ENCODE measurements at places on chromosomes 3 and 15.
A peak's percentile ranks its signal among the peaks of the same experiment; 100 is the strongest.

- DNase-seq, result no peak
Observed at GRCh38 chr3:113436809-113437208, 4.5 kb downstream of the CFAP44 start.

- DNase-seq, result no peak
Observed at GRCh38 chr3:172061724-172062184, 22.4 kb downstream of the FNDC3B start.

DNA sequence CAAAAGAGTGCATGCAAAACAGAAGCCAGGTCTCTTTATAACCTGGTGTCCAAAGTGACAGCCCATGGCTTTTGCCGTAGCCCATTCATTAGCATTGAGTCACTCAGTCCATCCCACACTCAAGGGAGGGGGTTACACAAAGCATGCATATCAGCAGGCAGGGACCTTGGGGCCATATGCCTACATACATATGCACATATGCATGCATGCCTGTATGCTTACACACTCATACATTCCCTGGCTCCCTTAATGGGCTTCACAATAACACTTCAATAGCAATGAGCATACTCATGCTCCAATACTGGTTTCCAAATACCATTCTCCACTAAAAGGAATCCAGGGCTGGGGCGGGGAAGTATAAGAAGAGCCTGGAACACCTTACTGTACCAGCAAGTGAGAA is 22.0 kb downstream of the TRPM1 start:
- DNase-seq, result peak; percentile 68

DNA sequence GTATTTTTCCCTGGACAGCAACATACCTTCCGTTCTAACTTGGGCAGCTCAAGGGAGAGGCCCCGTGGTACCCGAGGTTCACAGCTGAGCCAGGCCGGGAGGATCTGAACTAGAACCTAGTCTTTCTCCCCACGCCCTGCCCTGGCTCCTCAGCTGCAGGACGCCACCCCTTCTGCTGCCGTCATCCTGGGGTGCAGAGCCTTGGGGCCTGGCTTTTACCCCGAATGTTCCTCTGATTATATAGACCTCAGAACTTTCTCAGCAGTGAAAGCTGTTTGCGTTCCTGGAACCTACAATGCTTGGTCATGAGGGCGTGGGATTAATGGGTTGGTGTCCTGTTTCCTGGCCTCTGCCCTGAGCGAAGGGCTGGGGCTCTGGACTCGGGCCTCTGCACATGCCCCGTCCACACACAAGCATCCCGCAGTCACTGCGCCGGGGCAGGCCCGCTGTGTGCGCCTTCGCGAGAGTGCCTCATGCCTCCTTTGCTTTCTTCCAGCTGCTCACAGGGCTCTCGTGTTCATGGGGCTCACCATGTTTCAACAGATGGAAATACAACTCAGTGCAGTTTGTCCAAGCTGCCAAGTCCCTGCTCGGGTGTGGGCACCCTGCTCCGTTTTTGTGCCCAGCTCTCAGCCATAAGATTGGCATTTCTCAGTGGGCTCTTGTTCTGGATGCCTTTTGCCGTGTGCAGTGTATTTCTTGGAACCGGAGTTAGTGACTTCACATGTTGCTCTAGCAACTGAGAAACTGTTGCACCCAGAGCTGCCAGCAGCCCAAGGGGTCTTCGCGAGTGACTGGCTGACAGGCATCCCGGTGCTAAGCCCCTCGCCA is 20.4 kb downstream of the SYNM start:
- no peak for DNase-seq

GRCh38 chr3:3594986-3595385 is 204.2 kb upstream of the LRRN1 start:
- DNase-seq, result no peak

DNA sequence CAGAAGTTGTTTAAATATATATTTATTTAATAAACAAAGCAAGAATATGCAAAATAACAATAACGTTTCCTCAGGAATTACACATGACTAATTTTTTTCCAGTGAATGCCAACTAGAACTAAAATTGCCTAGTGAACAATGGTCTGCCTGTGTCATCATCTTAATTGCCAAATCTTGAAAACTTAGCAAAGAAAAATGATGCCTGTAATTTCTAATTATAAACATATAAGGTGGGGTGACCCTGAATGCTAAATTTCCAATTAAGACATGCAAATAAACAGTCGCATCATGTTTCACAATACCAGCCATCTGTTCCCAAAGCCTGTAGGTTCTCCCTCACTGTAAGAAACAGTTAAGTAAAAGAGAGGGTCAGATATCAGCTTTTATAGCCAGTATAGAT is 67.6 kb upstream of the PLCL2 start:
- DNase-seq, result no peak

DNA sequence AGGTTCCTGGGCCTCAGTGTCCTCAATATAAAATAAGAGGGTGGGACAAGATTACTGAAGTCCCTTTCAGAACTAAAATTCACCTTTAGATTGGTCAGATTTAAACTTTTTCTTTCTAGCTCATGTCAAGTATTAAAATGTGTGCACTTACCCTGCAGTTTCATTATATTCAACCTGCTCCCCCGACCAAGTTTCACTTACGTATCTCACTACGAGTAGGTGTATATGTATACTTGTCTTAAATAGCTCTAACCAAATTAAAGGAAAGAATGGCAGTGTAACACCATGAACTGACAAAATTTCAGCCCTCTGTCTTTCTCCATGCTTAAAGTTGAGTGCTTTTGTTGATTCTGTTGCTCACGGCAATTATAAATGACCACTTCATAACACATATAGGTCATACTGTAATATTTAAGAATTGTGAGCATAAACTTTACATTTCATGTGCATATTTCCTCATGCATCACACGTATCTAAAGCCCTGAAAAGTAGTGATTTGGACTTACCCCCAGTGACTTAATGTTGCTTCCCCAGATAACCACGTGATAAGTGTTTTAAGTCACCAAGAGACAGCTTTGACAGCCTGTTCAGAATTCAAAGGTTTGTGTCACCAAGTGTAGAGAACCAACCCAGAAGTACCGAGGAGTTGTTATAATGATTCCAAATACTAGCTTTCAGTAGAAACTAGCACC is 70.0 kb downstream of the PGPEP1L start:
- no peak for DNase-seq

DNA sequence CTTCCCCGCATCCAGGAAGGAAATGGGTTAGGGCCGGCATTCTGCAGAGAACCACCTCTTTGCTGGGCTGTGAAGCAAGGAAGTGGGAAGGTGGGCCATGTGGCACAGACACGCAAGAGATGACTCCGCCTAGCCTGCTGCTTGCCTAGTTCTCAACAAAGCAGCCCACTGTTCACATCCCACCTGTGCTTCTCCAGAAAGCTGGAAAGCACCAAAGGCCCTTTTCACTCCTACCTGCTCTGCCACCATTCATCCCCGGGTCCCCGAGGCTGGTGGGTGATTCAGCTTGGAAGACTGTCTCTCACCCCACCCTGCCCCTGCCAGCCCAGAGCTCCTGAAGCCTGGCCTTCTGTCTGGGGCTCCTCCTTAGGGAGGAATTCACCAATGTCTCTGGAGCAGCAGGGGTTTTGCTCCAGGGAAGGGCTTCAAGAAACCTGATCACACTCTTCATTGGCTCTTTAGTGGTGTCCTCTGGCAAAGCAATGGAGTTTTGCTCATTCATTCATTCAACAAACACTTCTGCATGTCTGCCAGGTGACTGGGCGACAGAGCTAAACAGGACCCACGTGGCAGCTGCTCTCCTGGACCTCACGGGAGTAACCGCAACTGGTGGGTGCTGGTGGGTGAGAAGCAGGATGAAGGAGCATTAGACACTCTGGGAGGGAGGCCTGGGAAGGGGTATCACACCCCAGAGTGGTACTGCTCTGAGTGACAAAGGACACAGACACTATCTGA is 145.4 kb upstream of the TLE3 start:
- no peak for DNase-seq

DNA sequence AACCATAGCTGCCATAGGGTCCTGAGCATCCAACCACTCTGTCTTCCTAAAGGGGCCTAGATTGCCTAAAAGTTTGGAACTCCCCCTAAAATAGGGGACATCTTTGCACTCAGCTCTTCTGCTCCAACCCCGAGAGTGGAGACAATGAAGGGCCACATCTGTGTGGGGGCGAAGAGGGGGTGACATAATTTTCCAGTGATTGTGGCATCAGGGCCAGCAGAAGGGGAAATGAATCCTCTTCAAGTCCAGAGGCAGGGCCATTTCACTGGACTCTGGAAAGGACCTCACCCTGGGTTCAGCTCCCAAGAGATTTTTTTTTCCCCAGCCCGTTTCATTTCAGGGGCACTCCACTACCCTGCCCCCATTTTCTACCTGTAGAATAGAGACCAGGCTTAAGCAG is 4.6 kb upstream of the ANKRD63 start:
- no peak for DNase-seq

GRCh38 chr3:134325061-134325705 is 49.1 kb downstream of the AMOTL2 start:
- no peak for DNase-seq

DNA sequence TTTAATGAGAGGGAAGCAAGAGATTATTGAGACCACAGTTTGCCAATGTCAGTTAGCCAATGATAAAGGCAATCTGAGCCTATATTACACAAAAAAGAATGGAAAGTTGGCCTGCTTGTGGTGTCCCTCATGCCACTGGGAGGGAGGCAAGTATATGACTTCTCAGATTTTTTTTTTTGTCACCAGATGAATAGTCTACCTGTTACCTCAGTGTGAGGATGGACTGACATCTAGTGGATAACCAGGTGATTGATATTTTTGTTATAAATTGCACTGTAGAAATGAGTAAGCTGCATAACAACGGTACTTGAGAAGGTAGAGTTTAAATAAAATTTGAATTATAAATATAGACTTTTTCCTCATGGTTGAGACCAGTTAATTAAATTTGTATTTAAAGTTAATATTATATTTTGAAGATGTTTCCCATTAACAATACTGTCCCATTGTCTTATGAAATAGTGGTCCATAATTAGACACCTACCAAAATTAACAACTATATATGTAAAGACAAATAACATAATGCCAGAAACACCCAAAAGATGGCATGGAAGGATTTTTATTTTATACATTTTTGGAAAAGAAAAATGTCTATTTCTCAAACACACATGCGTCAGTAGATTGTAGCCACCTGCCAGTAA is 237.8 kb upstream of the GADL1 start:
- no peak for DNase-seq

- no peak for DNase-seq
Observed at GRCh38 chr15:37034835-37035748, 65.3 kb downstream of the MEIS2 start.

- DNase-seq, result no peak
Observed at GRCh38 chr3:195133462-195133861, 137.5 kb downstream of the XXYLT1 start.

- no peak for DNase-seq
Observed at GRCh38 chr15:56988219-56988618, 69.8 kb downstream of the TCF12 start.

DNA sequence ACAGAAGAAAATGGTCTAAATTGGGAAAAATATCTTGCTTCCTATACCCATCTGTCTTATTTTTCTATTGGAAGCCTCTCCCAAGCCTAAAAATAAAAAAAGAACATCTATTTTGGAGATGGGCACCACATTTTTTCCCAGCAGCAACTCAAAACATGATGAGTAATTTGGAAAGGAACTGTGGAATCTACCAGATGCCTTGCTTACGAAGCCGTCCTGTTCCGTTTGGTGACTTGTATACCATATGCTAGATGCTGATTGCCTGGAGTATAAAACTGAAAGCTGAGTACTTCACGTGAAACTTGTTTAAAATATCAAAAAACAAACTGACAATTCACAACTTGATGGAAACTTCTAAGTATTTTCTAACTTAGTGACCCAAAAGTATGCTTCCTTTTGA is 491.0 kb downstream of the ROBO2 start:
- DNase-seq, result no peak

DNA sequence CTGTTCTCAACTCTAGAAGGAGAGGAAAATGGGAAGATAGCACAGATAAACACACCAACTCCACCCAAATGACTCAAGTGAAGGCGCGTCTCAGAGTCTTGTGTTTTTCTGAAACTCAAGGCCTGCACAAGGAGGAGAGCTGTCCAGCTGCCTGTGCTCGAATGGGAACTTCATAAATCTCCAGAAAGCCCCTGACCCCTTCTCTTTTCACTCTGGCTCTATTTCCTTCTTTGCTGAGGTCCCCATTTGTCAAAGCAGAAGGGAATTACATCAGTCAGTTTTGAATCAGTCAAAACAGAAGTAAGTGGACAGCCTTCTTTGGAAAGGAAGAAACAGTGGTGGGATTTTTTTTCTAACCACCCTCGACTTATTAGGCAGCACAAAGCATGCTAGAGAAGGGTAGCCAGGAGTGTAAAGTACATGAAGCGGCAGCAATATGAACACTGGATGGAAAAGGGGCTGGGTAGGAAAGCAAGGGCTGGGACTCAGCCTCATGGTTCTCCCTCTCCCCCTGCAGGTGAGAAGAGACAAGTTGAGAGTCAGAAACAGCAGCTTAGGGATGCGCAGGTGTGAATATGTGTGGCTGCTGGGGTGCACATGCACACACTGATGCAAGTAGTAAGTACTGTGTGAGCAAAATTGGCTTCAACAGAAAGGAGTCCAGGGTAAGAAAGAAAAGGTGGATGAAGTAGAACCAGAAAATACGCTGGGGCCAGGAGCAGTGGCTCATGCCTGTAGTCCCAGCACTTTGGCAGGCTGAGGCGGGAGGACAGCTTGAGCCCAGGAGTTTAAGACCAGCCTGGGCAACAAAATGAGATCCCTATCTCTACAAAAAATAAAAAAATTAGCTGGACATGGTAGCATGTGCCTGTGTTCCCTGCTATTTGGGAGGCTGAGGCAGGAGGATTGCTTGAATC is 36.6 kb upstream of the MAGEF1 start:
- no peak for DNase-seq

DNA sequence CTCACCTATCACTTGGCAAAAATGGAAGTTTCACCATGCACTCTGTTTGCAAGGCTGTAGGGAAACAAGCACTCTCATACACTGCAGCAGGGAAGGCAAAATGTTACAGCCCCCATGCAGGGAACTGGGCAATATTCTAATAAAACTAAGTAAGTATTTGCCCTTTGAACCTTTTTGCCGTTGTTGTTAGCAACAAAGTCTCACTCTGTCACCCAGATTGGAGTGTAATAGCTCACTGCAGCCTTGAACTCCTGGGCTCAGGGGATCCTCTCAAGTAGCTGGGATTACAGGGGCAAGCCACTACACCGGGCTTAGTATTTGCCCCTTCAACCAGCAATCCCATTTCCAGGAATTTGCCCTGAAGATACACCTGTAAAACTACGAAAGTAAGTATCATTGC is 122.5 kb downstream of the TBC1D5 start:
- DNase-seq, result no peak

DNA sequence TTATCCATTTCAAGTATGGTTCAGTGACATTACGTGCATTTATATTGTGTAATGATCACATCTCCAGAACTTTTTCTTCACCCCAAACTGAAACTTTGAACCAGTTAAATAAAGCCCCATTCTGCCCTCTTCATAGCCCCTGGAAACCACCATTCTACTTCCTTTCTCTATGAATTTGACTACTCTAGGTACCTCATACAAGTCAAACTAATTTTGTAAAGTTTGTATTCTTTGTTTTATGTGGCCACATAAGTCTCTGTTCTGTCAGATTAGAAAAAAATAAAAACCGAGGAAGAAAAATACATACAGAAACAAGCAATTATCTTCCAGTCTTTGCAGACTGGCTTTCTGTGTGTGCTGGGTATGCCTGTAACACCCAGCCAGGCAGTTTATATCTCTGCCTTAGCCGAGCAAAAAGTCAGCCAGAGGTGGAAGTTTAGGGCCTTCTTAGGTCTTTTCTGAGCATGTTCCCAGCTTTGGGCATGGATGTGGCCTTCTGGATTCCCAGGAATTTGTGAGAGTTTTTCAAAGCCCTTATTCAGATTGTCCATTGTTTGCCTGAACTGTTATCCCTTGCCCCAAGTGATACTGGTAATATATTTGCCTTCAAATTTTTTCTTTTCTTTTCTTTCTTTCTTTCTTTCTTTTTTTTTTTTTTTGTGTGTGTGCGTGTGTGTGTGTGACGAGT is 6.0 kb upstream of the GRAMD1C start:
- DNase-seq, result no peak
